ENCODE measurements at places on chromosomes 2 and 18.

GRCh38 chr2:218807626-218808025, 24.0 kb downstream of the PRKAG3 start:
- peak; percentile 21 for DNase-seq

DNA sequence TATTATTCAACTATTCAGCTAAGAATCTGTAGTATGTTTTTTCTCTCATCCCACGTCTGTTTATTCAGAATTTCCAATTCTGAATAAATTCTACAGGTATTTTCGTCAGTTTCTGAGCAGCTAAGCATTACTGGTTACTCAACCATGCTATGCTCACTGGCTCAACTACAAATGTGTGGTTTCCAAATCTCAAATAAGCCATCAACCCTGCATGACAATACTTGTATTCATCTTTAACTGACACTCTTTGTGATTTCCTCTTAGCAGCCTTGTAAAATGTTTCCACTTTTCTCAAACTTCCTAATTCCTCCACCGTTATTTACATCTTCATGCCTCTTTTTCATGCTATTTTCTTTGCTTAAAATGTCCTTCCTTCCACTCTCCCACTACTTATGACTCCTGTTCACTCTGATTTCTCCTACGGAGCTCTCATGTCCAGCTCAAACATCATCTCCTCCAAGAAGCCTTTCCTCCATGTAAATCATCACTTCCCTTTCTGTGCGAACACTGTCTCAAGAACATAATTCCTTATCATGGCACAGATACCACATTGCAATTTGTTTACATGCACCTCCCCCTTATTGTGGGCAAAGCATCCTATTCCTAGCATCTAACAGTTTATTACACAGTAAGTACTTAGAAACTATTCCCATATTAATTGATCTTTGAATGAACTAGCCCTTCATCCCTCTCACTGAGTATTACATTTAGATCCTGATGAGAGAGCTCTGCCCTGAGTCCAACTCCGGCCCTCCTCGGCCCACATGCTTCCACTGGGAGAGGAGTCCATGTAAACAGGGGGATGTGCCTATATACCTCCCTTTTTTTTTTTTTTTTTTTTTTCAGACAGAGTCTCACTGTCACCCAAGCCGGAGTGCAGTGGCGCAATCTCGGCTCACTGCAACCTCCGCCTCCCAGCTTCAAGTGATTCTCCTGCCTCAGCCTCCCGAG, 10.5 kb downstream of the CCDC88A start:
- DNase-seq: peak; percentile 30

- no peak for DNase-seq
These were observed 5.8 kb downstream of the MYCN start for GRCh38 chr2:15945909-15946705.

DNA sequence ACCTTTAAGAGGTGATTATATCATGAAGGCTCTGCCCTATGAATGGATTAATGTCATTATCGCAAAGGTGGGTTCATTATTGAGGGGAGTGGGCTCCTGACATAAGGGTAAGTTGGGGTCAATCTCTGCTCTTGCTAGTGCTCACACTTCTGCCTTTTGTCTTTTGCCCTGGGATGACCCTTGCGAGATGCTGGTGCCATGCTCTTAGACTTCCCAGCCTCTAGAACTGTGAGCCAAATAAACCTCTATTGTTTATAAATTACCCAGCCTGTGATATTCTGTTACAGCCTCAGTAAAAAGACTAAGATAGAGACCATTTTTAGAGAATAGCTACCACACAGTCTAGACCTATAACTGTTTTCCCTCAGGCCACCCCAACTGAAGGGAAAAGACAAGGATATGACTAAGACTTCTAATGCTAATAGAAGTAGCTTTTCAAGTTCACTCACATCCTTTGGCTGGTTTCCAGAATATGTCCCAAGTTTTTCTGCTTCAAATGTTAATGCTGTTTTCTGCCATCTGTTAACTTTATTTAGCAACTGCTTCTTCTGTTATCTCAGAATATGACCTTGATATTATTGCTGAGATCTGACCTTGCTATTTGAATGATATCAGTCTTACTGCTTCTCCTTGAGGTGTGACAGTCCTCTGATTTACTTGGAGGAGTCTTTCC, 65.1 kb upstream of the STAM2 start:
- DNase-seq: no peak
